ENCODE measurements at places on chromosomes 4 and X. TPM values are rescaled to one million over a fixed set of nuclear protein-coding genes. Genes with fewer than 3 reads are reported as not detected.

NHS gene
- 2.2 TPM for polyA plus RNA-seq

ARHGAP36 gene
- polyA plus RNA-seq, result not detected

FATE1 gene
- not detected for polyA plus RNA-seq

DCLK2 gene
- 0.02 TPM for polyA plus RNA-seq

SSX1 gene
- polyA plus RNA-seq, result not detected
